Stimulated activated CD8-positive, alpha-beta memory T cell treated with anti-CD3 and anti-CD28 coated beads, Interleukin-7, amount 100 ng/mL, for 1 hour (primary cell): ENCODE measurements at places on chromosomes 4 and X.

DNA sequence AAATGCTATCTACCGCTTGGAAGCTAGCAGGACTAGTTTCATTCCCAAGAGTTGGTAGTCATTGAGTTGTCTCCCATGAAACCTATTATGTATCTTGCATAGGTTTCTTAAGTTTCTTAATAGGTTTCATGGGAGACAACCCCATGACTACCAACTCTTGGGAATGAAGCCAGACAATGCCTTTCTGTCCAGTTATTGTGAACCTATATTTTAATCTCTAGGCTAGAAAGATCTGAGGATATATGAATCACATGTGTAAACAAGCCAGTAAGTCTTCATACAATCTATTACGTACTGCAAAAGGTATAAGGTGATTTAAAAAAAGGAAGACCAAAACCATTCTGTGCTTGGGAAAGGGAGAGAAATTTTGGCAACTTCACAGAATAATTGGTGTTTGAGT is 162.6 kb downstream of the INPP4B start:
- no peak for DNase-seq

GRCh38 chr4:138616775-138617174 is 374.6 kb upstream of the SLC7A11 start:
- no peak for DNase-seq

DNA sequence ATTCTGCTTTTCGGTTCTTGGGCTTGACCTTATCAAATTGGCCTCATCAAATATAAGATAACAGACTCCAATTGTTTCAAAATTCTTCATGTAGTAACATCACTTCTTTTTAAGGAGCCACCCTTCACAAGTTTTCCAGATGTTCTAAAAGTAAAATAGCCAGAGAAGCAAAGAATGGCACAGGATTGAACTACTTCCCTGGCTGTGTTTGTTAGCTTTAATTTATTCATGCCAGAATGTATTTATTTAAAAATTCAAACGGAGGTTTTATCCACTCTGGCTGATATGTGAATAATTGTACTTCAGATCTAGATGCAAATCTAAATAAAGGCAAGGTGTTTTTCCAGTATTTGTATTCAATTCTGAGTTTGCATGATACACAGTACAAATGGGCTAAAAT is 581.3 kb upstream of the TENM3 start:
- no peak for DNase-seq

GRCh38 chrX:57121816-57122215 is 468 bp upstream of the SPIN2B start:
- no peak for DNase-seq

- DNase-seq, result no peak
Measured at GRCh38 chrX:63661676-63662075, 123.3 kb downstream of the ARHGEF9 start.

DNA sequence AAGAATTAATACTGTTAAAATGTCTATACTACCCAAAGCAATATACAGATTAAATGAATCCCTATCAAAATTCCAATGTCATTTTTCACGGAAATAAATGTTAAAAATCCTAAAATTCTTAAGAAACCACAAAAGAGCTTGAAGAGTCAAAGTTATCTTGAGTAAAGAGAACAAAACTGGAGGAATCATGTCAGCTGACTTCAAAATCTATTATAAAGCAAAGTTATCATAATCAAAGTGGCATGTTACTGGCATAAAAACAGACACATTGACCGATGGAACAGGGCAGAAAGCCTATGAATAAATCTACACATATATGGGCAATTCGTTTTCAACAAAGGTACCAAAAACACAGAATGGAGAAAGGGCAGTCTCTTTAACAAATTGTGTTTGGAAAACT is 579.0 kb downstream of the INPP4B start:
- DNase-seq, result no peak

GRCh38 chr4:100083289-100083688 is 107.0 kb downstream of the DDIT4L start:
- DNase-seq, result no peak

DNA sequence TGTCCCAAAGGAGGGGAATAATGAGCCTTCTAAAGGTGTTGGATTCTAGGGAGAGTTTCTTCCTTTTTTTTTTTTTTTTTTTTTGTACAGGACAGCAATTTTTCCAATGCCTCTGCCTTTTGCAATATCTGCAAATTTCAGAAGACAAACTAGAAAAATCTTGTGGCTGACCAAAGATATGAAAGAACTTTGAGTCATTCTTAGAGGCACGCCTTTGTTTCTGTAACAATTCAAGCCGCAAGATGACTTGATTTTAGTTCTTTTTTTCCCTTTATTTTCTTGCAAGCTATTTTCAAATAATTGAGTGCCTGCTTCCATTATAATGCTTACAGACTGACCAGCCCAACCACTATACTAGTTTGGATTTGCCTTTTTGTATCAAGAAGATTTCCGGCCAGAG is 47.6 kb upstream of the UXT start:
- no peak for DNase-seq

GRCh38 chr4:29571322-29571721 is 1148.8 kb upstream of the PCDH7 start:
- DNase-seq, result no peak

- DNase-seq, result no peak
Measured at GRCh38 chr4:166421556-166422156, 548.6 kb downstream of the TLL1 start.

GRCh38 chr4:78780093-78780492 is 3.9 kb downstream of the BMP2K start:
- no peak for DNase-seq

DNA sequence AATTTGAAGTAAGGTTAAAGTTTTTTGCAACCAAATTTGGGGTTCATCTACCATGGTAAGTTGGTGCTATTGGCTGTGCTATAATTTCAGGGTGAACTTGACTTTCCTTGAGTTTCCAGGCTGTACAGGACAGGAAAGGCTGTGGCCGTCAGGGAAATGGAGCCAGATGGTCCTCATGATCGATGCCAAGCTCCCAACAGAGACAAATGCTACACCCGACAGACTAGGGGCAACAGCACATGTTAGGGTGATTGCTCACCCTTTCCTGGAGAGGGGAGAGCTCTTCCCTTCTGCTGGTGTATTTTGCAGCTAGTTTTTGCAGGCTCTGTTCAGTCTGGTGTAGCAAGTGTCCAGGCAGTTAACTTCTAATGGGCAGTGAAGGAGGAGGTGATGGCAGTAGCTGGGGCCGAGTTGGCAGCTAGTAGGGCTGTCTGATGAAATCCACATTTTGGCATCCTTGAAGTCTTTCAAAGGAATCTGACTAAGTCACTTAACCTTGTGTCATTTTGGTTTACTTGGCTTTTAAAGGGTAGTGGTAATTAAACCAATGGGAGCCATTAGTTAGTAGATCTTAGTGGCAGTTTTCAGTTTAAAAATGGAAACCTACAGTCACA is 47.8 kb downstream of the GAB1 start:
- DNase-seq, result no peak

- DNase-seq, result no peak
Measured at GRCh38 chrX:2664502-2664901, 26.6 kb upstream of the CD99 start.

- no peak for DNase-seq
Measured at GRCh38 chr4:157961229-157961990, 211.4 kb downstream of the GASK1B start.

- no peak for DNase-seq
Measured at GRCh38 chr4:113657586-113658233, 103.8 kb downstream of the CAMK2D start.
